ENCODE measurements at places on chromosomes 5 and 9. TPM values are rescaled to one million over a fixed set of nuclear protein-coding genes. Genes with fewer than 3 reads are reported as not detected.

DNA sequence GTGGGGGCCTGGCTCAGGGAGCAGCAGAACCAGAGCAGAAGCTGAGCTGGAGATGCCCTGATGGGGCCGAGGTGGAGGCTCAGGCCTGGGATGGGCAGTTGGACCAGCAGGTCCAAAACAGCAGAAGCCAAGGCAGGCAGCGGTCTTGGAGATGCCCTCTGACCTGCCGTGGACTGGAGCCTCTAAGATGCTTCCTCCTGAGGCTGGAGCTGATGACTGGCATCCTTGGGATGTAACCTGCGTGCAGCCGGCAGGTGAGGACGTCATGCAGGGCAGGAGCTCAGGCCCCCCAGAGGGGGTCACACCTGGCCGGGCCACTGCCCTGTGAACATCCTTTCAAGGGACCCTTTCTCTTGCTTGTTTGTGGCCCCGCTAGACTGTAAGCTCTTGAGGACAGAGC is 162.0 kb downstream of the RGS3 start:
- no peak overlapping the region for H3K27ac ChIP-seq
- no peaks in the 10 kb centered on the region for H3K36me3 ChIP-seq
- peaks cover 6% of the 10 kb centered on the region for H3K4me1 ChIP-seq
- H3K27me3 ChIP-seq = no peaks in the 10 kb centered on the region
- DNase-seq = no peak
- no peak overlapping the region for H3K4me3 ChIP-seq

The CEP78 gene
- total RNA-seq = 15.5 TPM

The SLC6A18 gene
- total RNA-seq = not detected

- no peak for DNase-seq
- no peaks in the 10 kb centered on the region for H3K4me1 ChIP-seq
- H3K27me3 ChIP-seq = no peaks in the 10 kb centered on the region
- H3K36me3 ChIP-seq = no peaks in the 10 kb centered on the region
Observed at GRCh38 chr9:19994296-19994695, 205.5 kb upstream of the SLC24A2 start.

DNA sequence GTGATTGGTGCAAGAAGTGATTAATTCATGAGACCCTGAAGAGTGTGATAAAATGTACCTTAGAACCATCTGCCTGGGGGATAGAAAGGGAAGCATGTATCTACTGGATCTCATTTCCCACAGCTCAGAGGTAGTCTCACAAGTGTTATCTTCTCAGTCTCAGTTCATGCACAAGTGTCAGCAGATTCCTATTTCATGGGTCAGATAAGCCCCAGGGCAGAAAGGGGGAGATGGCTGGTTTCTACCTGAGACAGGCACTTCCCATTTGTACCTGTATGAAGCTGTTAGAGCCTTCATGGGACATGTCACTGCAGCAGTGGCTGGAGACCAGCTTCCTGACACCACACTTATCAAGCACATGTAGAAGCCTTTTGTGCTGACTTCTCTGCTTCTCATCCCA is 45.6 kb upstream of the SMIM15 start:
- no peaks in the 10 kb centered on the region for H3K36me3 ChIP-seq
- H3K27me3 ChIP-seq = no peaks in the 10 kb centered on the region
- H3K4me1 ChIP-seq = no peaks in the 10 kb centered on the region
- no peak overlapping the region for H3K4me3 ChIP-seq
- no peak overlapping the region for H3K27ac ChIP-seq

The BSPRY gene
- 10.3 TPM for total RNA-seq

The SLC36A2 gene
- total RNA-seq = not detected

The PRDM9 gene
- not detected for total RNA-seq

The HOMER1 gene
- 2.7 TPM for total RNA-seq

- no peak overlapping the region for H3K4me3 ChIP-seq
- no peak for DNase-seq
Observed at GRCh38 chr9:110371411-110372007, 33.8 kb upstream of the TXNDC8 start.

The PCDHA5 gene
- total RNA-seq = 0.67 TPM

DNA sequence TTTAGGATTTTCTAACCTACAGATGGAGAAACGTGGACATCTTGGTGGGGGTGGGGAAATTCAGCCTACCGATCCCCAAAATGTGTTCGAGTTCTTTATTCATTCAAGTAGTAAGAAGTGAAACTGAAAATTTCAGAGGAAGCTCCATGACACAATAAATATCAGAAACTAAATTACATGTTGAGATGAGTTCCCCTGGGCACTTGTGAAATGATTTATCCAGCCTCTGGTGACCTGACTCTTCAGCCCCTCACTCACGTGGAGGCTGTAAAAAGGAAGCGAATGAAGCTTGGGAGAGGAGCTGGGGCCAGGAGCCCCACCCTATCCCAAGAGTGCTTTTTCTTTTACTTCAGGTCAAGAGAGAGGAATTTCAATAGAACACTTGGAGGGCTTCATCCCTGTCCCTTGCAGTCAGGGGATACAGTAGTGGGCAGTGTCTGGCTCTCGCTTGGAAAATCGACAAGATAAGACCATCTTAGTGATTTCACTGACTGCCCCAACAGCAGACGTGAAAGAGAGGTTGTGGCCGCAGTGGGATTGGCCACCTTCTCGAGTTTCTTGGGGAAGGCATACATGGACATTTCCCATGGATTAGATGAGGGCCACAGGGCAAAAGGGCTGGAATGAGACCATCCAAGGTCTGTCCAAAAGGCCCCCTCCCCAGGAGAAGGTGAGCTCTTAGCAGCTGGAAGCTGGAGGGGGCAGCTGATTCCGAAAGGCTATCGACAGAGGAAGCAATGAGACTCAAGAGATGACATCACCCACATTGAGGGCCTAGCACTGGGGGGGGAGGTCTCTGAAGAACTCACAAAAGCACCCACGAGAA is 76.8 kb upstream of the SH3PXD2B start:
- no peak for DNase-seq
- H3K4me1 ChIP-seq = peaks cover 8% of the 10 kb centered on the region
- no peak overlapping the region for H3K4me3 ChIP-seq
- no peak overlapping the region for H3K27ac ChIP-seq
- no peaks in the 10 kb centered on the region for H3K27me3 ChIP-seq

- no peak overlapping the region for H3K27ac ChIP-seq
- no peak overlapping the region for H3K4me3 ChIP-seq
- H3K27me3 ChIP-seq = no peaks in the 10 kb centered on the region
Observed at GRCh38 chr9:129359162-129359811, 181.2 kb upstream of the IER5L start.

GRCh38 chr5:135008556-135008955 is 25.5 kb downstream of the PITX1 start:
- no peaks in the 10 kb centered on the region for H3K27me3 ChIP-seq
- H3K4me3 ChIP-seq = no peak overlapping the region
- no peak overlapping the region for H3K27ac ChIP-seq
- H3K4me1 ChIP-seq = no peaks in the 10 kb centered on the region

GRCh38 chr9:134136996-134137299 is 1.1 kb downstream of the WDR5 start:
- H3K27ac ChIP-seq = no peak overlapping the region
- peaks cover 28% of the 10 kb centered on the region for H3K4me1 ChIP-seq
- no peaks in the 10 kb centered on the region for H3K36me3 ChIP-seq
- H3K27me3 ChIP-seq = no peaks in the 10 kb centered on the region
- no peak for DNase-seq

The UBTD2 gene
- total RNA-seq = 16.5 TPM

GRCh38 chr5:66877843-66878242 is 281.6 kb downstream of the MAST4 start:
- H3K4me3 ChIP-seq = no peak overlapping the region
- no peak for DNase-seq
- H3K4me1 ChIP-seq = peaks cover 17% of the 10 kb centered on the region
- H3K36me3 ChIP-seq = no peaks in the 10 kb centered on the region
- no peaks in the 10 kb centered on the region for H3K27me3 ChIP-seq
- no peak overlapping the region for H3K27ac ChIP-seq

DNA sequence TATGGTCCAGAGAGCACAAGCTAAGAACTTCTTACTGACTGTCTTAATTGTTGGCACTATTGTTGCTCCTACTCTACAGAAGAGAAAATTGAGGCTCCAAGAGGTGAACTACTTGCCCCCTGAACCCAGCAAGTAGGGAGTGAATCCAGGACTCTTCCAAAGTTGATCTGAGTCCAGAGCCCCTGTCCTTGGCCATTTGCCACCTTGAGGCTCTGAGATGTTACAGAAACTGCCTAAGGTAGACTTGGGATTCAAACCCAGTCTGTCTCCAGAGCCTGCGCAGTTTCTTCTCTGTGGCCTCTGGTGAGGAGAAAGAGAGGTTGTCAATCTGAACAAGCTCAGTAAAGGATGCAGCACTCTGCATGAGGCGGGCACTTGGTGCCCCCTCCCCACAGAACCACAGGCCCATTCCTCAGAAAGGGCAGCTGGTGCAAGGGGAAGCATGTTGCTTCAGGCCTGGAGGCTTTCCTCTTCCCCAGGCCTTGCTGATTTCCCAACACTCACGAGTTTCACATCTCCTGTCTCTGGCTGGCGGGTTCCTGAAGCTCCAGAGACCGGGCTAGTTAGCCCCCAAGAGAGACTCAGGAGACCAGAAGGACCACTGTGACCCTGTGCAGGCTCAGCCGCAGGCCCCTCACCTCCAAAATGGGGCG is 2.9 kb upstream of the LCP2 start:
- peaks cover 19% of the 10 kb centered on the region for H3K4me1 ChIP-seq
- DNase-seq = no peak
- no peak overlapping the region for H3K4me3 ChIP-seq
- no peaks in the 10 kb centered on the region for H3K27me3 ChIP-seq
- no peaks in the 10 kb centered on the region for H3K36me3 ChIP-seq

- H3K4me1 ChIP-seq = peaks cover 4% of the 10 kb centered on the region
- no peak overlapping the region for H3K4me3 ChIP-seq
- no peaks in the 10 kb centered on the region for H3K36me3 ChIP-seq
- H3K27ac ChIP-seq = no peak overlapping the region
- no peaks in the 10 kb centered on the region for H3K27me3 ChIP-seq
- DNase-seq = no peak
Observed at GRCh38 chr5:66824476-66824875, 228.3 kb downstream of the MAST4 start.

Data from adrenal gland (tissue), 19 donors.